ENCODE measurements at places on chromosomes 5 and 9. TPM values are rescaled to one million over a fixed set of nuclear protein-coding genes. Genes with fewer than 3 reads are reported as not detected.

GRCh38 chr5:86929123-86929766 lies 311.5 kb downstream of the COX7C start:
- H3K4me1 ChIP-seq = no peaks in the 10 kb centered on the region
- no peak for DNase-seq

DNA sequence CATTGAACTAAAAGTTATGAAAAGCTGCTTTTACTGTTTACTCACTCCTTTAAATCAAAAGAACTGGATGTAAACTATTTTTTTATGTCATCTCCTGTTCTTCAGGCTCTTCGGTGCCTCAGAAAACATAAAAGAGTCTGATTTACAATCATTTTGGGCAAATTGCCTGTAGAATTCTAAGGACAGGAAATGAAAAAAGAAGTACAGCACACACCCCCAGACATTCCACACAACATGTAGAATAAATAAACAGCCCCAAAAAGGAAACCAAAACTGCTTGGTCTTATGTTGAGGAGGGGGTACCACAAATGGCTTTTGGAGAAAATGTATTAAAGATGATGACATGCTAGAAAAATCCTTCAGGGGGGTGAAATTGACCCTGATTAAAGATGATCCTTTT lies 57.2 kb downstream of the ITGA1 start:
- no peaks in the 10 kb centered on the region for H3K36me3 ChIP-seq
- no peak overlapping the region for H3K27ac ChIP-seq
- no peak overlapping the region for H3K4me3 ChIP-seq
- H3K27me3 ChIP-seq = no peaks in the 10 kb centered on the region
- DNase-seq = peak; percentile 23

Gene PAX5
- total RNA-seq = under 0.01 TPM

DNA sequence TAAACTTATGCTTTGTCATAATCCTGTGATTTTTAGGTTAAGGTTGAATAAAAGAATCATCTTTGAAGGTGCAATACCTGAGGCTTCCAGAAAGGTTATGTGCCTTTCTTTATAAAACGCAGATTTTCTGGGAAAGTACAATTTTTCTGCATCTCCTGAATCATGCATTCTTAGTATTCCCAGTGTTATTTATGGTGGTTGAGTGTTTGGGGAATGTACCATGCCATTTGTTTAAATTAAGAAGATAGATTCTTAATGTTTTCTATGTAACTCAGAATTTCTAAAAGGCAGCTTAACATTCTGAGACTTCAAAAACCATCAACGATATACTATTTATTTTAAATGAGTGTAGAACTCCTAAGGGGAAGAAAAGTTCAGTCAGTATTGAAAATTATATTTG lies 108.1 kb upstream of the FBN2 start:
- no peaks in the 10 kb centered on the region for H3K4me1 ChIP-seq
- no peak overlapping the region for H3K4me3 ChIP-seq
- no peaks in the 10 kb centered on the region for H3K27me3 ChIP-seq
- no peaks in the 10 kb centered on the region for H3K36me3 ChIP-seq
- DNase-seq = no peak

- peaks cover 3% of the 10 kb centered on the region for H3K36me3 ChIP-seq
- no peak overlapping the region for H3K4me3 ChIP-seq
- H3K4me1 ChIP-seq = peaks cover 22% of the 10 kb centered on the region
Measured at GRCh38 chr9:547314-547713, 294.2 kb upstream of the DMRT1 start.

GRCh38 chr5:103587185-103587748 lies 24.7 kb upstream of the NUDT12 start:
- no peaks in the 10 kb centered on the region for H3K27me3 ChIP-seq
- no peak overlapping the region for H3K27ac ChIP-seq
- H3K4me1 ChIP-seq = no peaks in the 10 kb centered on the region
- no peaks in the 10 kb centered on the region for H3K36me3 ChIP-seq

Gene CD14
- 32.1 TPM for total RNA-seq

GRCh38 chr5:57802131-57802530 lies 319.5 kb upstream of the ACTBL2 start:
- no peak overlapping the region for H3K27ac ChIP-seq
- DNase-seq = no peak
- no peak overlapping the region for H3K4me3 ChIP-seq

Gene HK3
- 0.75 TPM for total RNA-seq

Gene SHC3
- 0.53 TPM for total RNA-seq

GRCh38 chr5:40484495-40484894 lies 195.2 kb upstream of the PTGER4 start:
- no peak overlapping the region for H3K27ac ChIP-seq
- no peaks in the 10 kb centered on the region for H3K4me1 ChIP-seq
- no peaks in the 10 kb centered on the region for H3K36me3 ChIP-seq
- H3K4me3 ChIP-seq = no peak overlapping the region

DNA sequence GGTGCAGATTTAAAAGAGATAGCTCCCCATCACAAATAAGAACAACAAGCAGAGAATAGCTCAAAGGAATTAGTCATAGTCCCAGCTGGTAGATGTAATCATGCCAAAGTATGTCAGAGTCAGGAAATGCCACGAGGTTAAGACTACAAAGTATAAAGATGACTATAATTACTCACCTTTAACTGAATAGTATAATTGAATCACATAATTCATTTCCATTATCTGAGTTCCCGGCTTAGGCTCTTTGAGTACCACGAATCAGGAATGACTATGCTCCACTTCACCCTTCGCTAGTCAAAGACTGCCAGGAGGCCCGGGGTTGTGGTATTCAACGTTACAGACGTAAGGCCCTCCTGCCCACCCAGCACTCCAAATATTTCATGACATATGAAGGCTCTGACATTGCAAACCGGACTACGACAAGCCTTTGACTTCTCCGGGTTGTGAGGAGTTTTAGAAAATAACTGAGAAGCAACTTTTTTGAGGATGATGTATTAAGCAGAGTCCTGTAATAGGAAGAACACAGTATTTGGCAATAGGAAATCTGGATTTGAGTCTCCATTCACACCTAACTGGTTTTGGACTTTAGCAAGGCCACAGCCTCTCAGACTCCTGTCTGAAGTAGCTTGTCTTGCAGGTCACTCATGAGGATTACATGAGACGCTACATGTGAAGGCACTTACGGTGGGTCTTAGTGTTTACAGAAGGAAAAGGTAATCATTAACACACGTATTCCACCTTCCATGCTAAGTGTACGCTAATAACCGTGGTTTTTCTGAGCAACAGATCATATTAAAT lies 64.6 kb downstream of the ENC1 start:
- peak overlapping the region; percentile 87 for H3K27ac ChIP-seq
- DNase-seq = peak; percentile 43
- H3K4me3 ChIP-seq = no peak overlapping the region
- H3K36me3 ChIP-seq = no peaks in the 10 kb centered on the region

DNA sequence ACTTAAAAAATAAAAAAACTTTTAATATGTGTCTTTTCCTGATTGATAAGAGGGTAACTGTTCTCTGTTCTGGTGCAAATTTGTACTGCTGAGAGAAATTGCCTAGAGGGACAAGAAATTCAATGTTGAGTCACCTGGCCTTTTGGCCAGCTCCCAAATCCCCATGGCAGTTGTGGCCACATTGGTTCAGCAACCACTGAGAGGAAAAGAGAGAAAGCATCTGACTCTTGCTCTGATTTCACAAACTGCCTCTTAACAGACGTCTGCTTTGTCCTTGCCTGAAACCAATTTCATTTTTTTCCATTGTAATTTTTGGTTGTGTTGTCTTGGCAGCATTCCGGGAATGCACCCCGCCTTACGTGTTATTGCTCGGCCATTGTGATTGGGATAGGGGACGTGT lies 42.4 kb downstream of the NTRK2 start:
- no peaks in the 10 kb centered on the region for H3K27me3 ChIP-seq
- H3K27ac ChIP-seq = no peak overlapping the region
- no peak overlapping the region for H3K4me3 ChIP-seq
- no peaks in the 10 kb centered on the region for H3K4me1 ChIP-seq
- DNase-seq = no peak

- no peaks in the 10 kb centered on the region for H3K27me3 ChIP-seq
- no peak for DNase-seq
- H3K4me1 ChIP-seq = peaks cover 39% of the 10 kb centered on the region
- no peaks in the 10 kb centered on the region for H3K36me3 ChIP-seq
- H3K27ac ChIP-seq = no peak overlapping the region
Measured at GRCh38 chr9:87084407-87084806, 137.1 kb upstream of the GAS1 start.

DNA sequence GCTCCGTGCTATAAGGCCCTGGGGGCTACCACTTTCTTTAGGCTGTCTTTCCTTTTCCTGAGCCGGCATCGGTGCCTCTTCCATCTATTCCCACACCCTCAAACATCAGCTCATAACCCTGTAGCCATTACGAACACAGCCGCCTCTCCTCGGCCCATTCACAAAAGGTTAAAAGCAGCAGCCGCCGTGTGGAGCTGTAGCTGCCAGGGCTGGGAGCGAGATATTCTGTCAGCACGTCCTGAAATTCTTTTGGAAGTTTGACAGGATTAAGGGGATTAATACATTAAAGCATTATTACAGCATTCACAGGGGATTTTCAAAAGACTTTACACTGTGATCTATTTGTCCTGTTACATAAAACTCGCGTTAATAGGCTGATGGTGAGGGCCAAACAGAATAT lies 428.2 kb downstream of the CDK5RAP2 start:
- DNase-seq = peak; percentile 13
- no peaks in the 10 kb centered on the region for H3K36me3 ChIP-seq
- peak overlapping the region; percentile 7 for H3K27ac ChIP-seq
- H3K27me3 ChIP-seq = no peaks in the 10 kb centered on the region

Gene BARX1
- total RNA-seq = 0.09 TPM

Gene DNAJC21
- total RNA-seq = 24.8 TPM

DNA sequence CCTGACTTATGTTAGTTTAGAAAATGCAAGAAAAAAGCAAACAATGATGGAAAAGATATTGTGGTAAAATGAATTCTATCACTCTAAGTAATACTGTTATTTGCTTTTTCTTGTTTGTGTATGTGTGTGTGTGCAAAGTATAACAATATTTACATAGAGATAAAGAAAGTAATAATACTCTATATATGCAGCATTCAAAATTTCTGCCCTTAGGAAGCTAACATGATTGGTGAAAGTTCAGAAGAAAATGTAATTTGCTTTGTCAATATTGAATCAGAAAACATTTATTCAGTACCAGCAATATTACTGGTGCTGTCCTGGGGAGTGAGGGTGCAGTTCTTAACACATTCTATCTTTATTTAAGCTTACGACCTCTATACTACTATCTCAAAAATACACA lies 12.9 kb upstream of the PRDM9 start:
- H3K4me3 ChIP-seq = no peak overlapping the region
- no peaks in the 10 kb centered on the region for H3K4me1 ChIP-seq
- no peaks in the 10 kb centered on the region for H3K36me3 ChIP-seq
- no peaks in the 10 kb centered on the region for H3K27me3 ChIP-seq
